ENCODE measurements at places on chromosomes 11 and 22.

GRCh38 chr11:39806652-39807051 is 1652.8 kb downstream of the LRRC4C start:
- DNase-seq, result no peak

- DNase-seq, result no peak
These were observed 56.9 kb downstream of the USP47 start for GRCh38 chr11:11898648-11899047.

GRCh38 chr22:37248251-37248650 is 4.2 kb upstream of the RAC2 start:
- DNase-seq, result no peak

GRCh38 chr22:45425101-45425500 is 11.6 kb downstream of the RIBC2 start:
- no peak for DNase-seq

- DNase-seq, result peak; percentile 66
These were observed at the start of gene ZC3H7B for GRCh38 chr22:41301085-41302020. Gene ZC3H7B (plus strand): TSS chr22:41301525. CDS start chr22:41320661, 19,136 bp downstream.

DNA sequence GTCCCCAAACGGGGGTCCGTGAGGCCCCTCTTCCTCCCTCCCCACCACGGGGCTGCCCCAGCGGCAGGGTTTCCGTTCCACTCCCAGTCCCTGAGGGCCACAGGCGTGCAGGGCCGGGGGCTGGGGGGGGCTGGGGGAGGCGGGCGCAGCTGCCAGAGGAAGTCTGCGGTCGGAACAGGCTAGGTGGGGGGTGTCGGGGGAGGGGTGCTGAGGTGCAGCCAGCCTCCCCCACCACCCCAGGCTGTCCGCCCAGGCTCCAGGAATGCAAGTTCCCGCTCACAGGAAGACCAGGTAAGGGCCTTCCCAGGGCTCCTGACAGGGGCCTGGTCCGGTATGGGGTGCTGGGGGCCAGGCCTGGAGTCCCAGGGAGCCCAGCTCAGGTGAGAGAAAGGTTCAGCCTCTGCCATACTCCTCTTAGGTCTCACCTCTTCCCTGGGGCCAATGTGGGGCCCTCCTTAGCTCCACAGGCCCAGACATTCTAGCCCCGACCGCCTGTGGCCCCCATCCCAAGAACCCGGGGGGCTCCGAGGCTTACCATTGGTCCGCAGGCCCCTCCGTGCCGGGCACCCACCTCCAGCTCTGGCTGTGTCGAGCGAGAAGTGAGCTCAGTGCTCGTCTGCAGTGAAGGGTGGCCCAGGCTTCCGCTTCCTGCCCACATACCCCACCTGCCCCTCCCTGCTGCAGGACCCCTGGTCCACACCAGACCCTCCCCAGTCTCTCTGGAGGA is at the start of gene PTPRCAP:
TSS of gene PTPRCAP (minus strand) at position 601 of the 727 bp plus-strand sequence. CDS start at position 538, 63 bp downstream.
- DNase-seq, result no peak

DNA sequence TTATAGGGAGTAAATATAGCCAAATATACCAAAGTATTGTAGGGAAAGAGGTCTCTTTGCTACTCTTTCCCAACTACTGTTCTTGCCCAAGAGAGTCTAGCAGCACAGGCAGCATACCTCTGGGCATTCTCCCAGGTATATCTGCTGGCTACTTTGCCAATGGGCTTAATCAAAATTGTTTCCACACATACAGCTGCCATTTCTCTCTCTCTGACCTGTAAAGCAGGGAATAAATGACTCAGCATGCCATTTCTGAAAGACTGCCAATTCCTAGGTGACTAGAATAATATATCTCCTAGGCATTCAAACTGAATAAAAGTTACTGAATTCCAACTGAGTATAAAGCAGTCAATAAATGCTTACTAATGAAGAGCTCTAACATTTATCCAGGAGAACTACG is 44.6 kb downstream of the RDX start:
- no peak for DNase-seq

Data from activated naive CD4-positive, alpha-beta T cell (primary cell).